ENCODE measurements at places on chromosomes 7 and 10.

GRCh38 chr7:118094044-118094443 is 89.9 kb upstream of the LSM8 start:
- no peak for DNase-seq

GRCh38 chr10:89204621-89205185 is 2.4 kb downstream of the CH25H start:
- DNase-seq = no peak

- DNase-seq = no peak
Observed at GRCh38 chr7:50560865-50561351, 4.3 kb downstream of the DDC start.

GRCh38 chr7:66313886-66314568 is 108.9 kb downstream of the TPST1 start:
- no peak for DNase-seq

GRCh38 chr7:54439391-54439790 is 102.8 kb upstream of the VSTM2A start:
- DNase-seq = no peak

DNA sequence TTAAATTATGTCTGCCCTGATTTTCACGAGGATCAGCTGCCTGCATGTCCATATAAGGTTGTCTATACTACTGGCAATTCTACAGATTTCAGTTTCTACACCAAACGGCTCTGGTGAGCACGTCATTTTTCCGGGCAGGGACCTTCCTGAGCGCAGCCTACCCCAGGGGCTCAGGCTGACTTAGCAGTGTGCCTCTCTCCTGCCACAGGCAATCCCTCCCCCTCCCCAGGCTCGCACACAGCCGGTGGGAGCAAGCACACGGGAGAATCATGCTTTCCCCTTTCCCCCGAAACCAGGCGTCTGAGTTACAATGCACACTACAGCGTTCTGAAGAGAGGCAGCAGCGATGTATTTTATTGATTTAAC is 1.7 kb downstream of the KLF6 start:
- no peak for DNase-seq

DNA sequence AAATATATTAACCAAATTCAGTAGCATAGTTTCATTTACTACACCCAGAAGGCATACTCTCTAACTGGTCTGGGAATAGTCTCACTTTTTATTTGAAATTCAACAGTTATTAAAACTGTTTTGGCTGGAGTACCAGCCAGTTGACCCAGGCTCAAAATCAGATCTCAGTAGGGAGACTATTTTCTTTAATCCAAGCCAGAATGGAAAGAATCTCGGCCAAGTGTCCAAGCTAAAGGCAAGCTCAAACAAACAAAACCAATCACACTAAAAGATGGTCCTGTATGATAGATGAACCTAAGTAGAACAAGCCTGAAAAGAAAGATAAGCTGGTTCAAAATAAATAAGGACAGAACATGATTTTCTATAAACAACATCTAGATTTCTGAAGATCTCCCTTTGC is 259.6 kb upstream of the POM121L12 start:
- DNase-seq = no peak
